NB4 (cell line): ENCODE measurements at places on chromosomes 12 and 14.
A peak's percentile ranks its signal among the peaks of the same experiment; 100 is the strongest.

DNA sequence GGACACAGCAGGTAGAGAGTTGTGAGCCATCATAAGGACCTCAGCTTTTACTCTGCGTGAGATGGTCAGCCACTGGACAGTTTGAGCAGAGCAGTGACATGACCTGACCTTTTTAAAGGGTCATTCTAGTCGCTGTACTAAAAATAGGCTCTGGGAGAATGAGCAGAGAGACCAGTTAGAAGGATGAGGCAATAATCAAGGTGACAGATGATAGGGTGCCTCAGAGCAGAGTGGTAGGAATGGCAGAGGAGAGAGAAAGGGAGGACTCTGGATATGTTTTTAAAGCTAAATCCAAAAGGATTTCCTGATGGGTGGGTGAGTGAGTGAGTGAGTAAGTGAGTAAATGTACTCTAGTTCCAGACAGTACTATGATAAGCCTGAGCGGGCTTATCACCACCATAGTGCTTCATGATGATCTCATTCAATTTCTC lies 83.6 kb upstream of the ARHGAP5 start:
- no peak for DNase-seq

GRCh38 chr12:99259040-99259934 lies 388.3 kb upstream of the GARIN6 start:
- DNase-seq, result peak; percentile 10

GRCh38 chr14:36365766-36366165 lies 45.3 kb upstream of the MBIP start:
- DNase-seq, result no peak

DNA sequence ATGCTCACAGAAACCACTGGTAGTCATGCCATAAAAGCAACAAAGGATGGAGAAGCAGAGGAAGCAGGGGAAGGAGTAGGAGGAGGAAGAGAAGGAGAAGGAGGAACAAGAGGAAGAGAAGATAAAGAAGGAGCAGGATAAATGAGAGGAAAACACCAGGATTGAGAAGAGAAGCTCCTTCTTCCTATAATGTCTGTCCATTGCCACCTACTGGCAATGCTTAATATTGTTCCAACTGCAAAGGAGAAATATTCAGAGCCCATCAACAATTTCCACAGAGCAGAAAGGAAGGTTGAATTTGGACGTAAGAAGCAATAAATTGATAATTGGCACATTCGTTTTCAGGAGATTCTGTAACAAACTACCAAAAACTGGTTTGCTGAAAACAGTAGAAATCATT lies 898.4 kb downstream of the SLC16A7 start:
- peak; percentile 27 for DNase-seq

DNA sequence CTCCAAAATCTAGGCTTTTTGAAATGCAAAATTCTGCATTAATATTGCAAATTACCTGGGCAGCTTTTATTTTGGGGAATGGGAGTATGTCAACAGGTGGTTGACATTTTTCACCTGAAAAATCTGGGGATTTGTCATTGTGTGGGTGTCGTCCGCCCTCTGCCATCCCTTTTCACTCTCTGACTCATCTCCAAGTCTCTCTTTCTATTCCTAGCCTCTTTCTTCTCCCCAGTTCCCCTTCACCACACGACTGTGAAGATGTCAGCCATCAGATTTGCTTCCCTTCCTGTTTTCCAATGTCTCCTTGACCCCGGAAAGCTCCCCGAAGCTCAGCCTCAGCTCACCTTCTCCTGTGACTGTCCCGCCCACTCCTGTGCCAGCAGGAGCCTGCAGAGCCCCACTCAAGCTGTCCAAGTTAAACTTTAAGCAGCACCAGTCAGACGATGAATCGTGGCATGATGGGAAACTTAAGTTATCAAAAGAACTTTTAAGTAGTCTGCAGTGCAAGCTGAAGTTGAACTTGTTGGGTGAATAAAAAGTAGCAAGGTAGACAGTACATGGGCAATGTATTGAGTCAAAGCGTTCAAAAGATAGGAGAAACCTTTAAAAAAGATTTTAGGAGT lies 590.2 kb downstream of the VRK1 start:
- no peak for DNase-seq

DNA sequence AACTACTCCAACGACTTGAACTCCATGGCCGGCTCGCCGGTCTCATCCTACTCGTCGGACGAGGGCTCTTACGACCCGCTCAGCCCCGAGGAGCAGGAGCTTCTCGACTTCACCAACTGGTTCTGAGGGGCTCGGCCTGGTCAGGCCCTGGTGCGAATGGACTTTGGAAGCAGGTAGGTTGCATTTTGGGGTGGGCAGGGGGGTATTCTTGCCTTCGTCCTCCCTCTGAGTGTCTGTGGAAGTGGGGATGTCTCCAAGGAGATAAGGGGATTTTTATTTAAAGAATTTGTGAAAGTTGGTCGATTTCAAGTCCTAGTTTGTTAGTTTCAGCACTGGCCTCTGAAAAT lies 1.3 kb downstream of the ASCL1 start:
- DNase-seq, result no peak

DNA sequence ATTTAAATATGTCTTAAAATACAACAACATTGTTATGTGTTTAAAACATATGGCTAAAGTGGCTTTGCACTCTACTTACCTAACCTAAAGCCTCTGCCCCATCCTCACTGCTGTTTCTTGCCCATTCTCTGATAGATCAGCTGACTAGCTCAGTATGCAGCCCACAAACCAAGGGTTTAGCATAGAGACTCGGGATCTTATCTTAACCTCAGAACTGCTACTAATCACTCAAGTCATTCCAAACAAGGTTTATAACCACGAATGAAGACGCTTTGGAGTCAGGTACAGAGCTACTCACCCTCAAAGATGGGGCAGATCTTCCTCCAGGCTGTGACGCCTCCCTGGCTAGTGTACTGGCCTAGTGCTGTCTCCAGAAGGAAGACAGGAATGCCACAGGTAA lies 19.3 kb downstream of the SLC6A13 start:
- no peak for DNase-seq

GRCh38 chr12:47650469-47650868 lies 55.4 kb downstream of the RPAP3 start:
- no peak for DNase-seq

GRCh38 chr14:90093942-90094595 lies 32.3 kb downstream of the KCNK13 start:
- peak; percentile 38 for DNase-seq
